ENCODE measurements at places on chromosomes 7 and 10.
A peak's percentile ranks its signal among the peaks of the same experiment; 100 is the strongest.

DNA sequence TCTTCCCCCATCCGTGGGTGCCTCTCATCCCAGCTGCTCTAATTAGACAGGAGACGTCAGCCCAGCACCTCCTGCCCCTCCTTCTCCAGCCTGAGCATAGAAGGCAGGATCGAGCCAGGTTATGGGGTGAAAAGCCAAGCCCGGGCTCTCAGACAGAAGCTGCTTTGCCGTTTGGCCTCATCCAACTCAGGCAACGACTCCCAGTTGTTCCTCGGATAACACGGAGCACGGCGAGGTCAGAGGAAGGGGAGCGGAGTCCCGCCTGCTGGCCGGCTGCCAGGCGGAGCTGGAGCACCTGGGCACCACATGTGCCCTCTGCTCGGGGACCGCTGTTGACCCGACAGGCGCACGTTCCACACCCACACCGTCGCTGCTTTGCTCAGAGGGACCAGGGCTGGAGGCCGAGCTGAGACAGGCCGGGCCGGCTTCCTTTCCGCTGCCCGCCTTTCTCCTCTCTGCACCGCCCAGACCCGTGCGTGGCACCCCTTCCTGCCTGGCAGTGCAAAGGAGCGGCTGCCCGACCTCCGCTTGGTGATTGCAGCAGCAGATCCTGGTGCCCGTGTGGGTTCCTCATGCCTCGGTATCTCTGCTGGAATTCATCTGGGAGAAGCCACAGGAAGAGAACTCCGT, 21.6 kb upstream of the UNCX start:
- DNase-seq: no peak

DNA sequence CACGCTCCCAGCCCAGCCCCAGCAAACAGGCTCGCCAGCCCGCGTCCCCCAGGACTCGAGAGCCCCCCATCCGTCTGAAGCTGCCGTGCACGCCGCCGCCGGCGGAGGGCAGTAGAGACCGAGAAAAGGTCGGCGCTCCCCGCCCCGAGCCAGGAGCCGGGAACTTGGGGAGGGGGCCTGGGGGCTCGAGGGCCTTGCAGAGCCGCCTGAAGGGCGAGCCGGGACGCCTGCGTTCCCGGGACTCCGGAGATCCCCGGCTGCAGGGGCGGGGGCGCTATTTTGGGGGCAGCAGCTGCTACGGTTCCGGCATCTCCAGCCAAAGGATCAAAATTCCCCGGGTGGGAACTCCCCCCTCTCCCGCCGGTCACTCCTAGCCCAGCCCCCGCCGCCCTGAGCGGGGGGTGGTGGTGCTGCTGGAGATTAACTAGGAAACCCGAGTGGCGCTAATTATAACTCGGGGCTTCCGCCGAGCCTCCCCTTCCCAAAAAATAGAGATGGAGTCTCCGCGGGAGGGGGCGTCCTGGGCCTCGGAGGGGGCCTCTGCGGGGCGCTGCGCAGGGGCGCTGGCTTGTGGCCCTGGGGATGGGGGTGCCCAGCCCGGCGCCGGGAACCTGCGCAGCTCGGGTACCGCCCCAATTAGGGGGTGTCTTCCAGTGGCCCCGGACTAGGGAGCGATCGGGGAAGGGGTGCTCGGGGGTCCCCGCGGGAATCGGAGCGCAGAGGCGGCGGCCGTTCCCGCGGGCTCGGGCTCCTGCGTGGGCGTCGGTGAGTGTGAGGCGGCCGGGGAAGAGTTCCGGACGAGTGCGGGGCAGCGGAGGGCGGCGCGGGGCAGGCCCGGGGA, 608 bp downstream of the ACHE start:
- peak; percentile 79 for DNase-seq

DNA sequence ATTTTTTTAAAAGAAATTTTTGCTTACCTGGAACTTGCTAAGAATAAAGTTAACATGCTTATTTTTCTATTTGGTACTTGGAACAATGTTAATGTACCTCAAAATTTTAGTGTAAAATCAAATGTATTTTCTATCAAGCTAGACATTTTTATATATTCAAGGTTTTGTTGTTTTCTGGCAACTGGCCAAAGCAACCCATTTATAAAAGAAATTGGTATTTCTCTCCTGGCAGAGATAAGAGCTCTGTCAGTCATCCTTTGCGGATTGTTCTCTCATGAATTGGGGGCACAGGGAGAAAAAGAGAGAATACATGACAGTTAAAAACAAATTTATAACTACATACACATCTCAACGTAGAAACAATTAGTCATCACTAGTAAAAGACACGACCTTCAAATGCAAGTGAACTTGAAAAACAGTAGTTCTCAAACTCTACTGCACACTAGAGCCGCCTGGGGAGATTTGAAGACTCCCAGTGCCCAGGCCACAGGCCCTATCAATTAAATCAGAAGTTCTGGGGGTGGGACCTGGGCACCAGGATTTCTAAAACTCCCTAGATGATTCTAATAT, 152.4 kb upstream of the LAMB4 start:
- DNase-seq: no peak

- DNase-seq: no peak
Measured at GRCh38 chr10:117560942-117561341, 18.4 kb downstream of the EMX2 start.

GRCh38 chr7:135386181-135386580, 123.7 kb downstream of the CNOT4 start:
- no peak for DNase-seq

Data from hematopoietic multipotent progenitor cell treated with erythropoietin and hydrocortisone succinate and interleukin-3 and kit ligand, for 17 days (in vitro differentiated cells).